ENCODE measurements at places on chromosomes 2 and 18.
A peak's percentile ranks its signal among the peaks of the same experiment; 100 is the strongest.

- no peak for DNase-seq
Observed at GRCh38 chr18:78158943-78159342, 820.7 kb upstream of the SALL3 start.

GRCh38 chr2:106572541-106573450 is 85.6 kb downstream of the CD8B2 start:
- peak; percentile 54 for DNase-seq

DNA sequence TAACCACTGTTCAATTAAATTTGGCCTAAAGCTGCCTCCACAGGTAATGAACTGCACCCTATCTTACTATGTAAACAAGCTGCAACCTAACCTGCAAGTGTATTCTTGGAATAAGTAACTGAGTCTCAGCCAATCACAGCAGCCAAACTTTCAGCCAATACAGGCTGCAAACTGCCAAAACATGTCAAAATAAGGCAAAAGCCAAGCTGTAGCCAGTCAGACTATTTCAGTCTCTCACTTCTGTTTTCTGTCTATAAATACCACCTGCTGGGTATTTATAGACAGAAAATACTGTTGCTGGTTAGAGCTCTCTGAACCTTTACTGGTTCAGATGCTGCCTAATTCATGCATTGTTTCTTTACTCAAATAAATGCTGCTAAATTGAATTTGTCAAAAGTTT is 14.3 kb downstream of the C2orf76 start:
- DNase-seq, result peak; percentile 34

DNA sequence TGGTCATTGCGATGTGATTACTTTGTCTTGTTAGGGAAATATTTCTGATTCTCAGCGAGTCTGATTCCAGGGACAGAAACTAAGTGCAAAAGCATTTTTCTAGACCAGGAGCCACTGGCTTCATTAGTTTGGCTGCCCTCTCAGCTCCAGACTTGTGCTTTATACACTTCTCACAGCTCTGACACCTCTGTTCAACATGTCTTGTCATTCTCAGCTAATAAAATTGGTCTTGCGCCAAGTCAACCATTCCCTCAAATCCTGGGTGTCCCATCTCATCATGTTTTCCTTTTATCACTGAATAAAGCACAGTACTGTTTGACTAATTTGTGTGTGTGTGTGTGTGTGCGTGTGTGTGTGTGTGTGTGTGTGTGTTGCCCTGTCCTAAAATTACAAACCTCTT is 215.5 kb upstream of the EPHA4 start:
- no peak for DNase-seq

GRCh38 chr2:18991177-18992168 is 366.9 kb downstream of the OSR1 start:
- DNase-seq, result no peak

Data from Kasumi-1 (cell line).